ENCODE measurements at places on chromosomes 1 and 21. TPM values are rescaled to one million over a fixed set of nuclear protein-coding genes. Genes with fewer than 3 reads are reported as not detected.

Gene RHCE
- total RNA-seq = 0.27 TPM

Gene RPS6KC1
- 70.3 TPM for total RNA-seq

Gene HOOK1
- total RNA-seq = not detected

Gene S100A7A
- total RNA-seq = not detected

Gene ZFP69B
- total RNA-seq = 8.5 TPM

Gene RAB3B
- 63.4 TPM for total RNA-seq

Gene CASZ1
- total RNA-seq = not detected
